ENCODE measurements at places on chromosomes 11 and 22. TPM values are rescaled to one million over a fixed set of nuclear protein-coding genes. Genes with fewer than 3 reads are reported as not detected.

- peaks cover 1% of the 10 kb centered on the region for H3K4me1 ChIP-seq
- no peaks in the 10 kb centered on the region for H3K27me3 ChIP-seq
- H3K36me3 ChIP-seq = no peaks in the 10 kb centered on the region
- no peak overlapping the region for H3K4me3 ChIP-seq
- H3K27ac ChIP-seq = no peak overlapping the region
- DNase-seq = no peak
Measured at GRCh38 chr11:111450480-111451320, 61.5 kb downstream of the BTG4 start.

APIP gene
- total RNA-seq = 25.7 TPM

GRCh38 chr11:10500757-10501684 is 40.0 kb downstream of the RNF141 start:
- H3K36me3 ChIP-seq = no peaks in the 10 kb centered on the region
- H3K4me1 ChIP-seq = no peaks in the 10 kb centered on the region
- no peaks in the 10 kb centered on the region for H3K27me3 ChIP-seq
- H3K4me3 ChIP-seq = no peak overlapping the region
- no peak for DNase-seq
- no peak overlapping the region for H3K27ac ChIP-seq

- no peaks in the 10 kb centered on the region for H3K36me3 ChIP-seq
- H3K27ac ChIP-seq = no peak overlapping the region
- H3K4me1 ChIP-seq = peaks cover 3% of the 10 kb centered on the region
Measured at GRCh38 chr11:8339592-8340022, 75.9 kb upstream of the LMO1 start.

- DNase-seq = peak; percentile 44
- no peaks in the 10 kb centered on the region for H3K4me1 ChIP-seq
- H3K4me3 ChIP-seq = no peak overlapping the region
- no peaks in the 10 kb centered on the region for H3K36me3 ChIP-seq
Measured at GRCh38 chr11:19553683-19554333, 158.8 kb upstream of the NAV2 start.

OR6T1 gene
- not detected for total RNA-seq

- no peak overlapping the region for H3K4me3 ChIP-seq
- no peak for DNase-seq
- no peaks in the 10 kb centered on the region for H3K27me3 ChIP-seq
Measured at GRCh38 chr11:18745251-18745650, 19.3 kb upstream of the IGSF22 start.
